ENCODE measurements at places on chromosomes 3 and 15. TPM values are rescaled to one million over a fixed set of nuclear protein-coding genes. Genes with fewer than 3 reads are reported as not detected.

DNA sequence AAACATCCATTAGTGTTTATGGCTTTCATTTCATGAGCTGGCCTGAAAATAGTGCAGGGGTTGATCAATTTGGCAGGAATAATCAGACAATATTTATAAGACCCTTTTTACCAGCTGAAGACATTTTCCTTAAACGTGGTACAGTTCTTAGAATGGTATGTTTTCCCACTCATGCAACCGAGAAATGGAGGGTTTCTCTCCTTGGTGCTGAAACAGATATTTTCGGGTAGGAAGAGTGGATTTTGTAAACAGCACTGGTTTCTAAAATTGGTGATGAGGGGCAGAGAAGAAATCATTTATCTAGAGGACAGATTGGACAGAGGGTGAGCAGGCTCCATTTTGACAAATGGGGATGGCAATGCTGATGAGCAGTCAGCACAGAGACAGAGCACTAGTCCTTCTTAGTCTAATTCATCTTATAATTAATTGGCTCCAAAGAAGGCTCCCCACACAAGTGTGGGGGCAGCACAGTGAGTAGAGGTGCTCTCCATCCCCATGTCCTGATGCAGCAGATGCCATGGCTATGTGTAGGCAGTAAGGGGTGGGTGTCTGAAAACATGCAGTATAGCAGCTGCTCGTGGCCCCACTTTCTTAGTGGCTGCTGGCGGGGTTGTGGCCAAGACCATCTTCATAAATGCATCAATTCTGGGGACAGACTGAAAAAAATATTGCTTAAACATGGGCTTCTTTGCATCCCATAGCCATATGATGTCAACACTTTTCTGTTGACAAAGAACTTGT is 18.1 kb upstream of the SLC7A14 start:
- no peaks in the 10 kb centered on the region for H3K4me1 ChIP-seq
- no peak for DNase-seq
- peaks cover 3% of the 10 kb centered on the region for H3K27me3 ChIP-seq
- no peak overlapping the region for H3K4me3 ChIP-seq
- no peak overlapping the region for H3K27ac ChIP-seq

The FBXL22 gene
- 2.5 TPM for total RNA-seq

DNA sequence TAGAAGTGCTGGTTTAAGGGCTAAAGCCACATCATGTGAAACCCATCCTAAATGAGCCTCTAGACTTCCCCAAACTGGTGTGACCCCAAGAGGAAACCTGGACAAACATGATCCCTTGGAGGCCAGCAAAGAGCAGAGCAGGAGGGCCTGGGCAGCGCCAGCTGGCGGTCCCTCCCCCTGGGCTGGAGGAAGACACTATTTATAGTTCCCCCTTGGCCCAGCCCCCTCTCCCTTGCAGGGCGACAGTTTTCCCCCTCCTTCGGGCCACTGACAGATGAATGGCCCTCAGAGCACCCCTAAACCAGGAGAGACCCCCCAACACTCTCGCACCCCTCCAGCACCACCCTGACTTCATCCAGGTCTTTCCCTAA is 2.9 kb downstream of the UCN2 start:
- peaks cover 16% of the 10 kb centered on the region for H3K4me1 ChIP-seq
- DNase-seq: no peak
- H3K27ac ChIP-seq: no peak overlapping the region
- H3K4me3 ChIP-seq: no peak overlapping the region
- no peaks in the 10 kb centered on the region for H3K27me3 ChIP-seq

DNA sequence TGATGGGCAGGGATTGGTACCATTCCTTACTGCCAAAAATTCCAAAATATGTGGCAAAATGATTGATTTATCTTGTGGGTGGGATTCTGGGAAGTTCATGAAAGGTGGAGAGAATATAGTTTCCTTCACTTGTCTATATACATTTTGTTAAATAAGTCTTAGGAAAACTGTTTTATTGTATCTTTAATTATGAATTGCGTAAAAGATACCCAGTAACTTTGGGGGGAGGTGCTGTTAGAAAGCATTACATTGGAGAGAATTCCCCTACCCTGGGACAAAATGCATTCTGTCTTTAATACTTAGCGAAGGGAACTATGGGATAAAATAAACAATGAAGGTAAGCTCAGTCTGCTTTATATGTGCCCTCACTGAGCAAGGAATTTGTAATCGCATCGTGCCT is 4.6 kb downstream of the SETD5 start:
- H3K27me3 ChIP-seq: no peaks in the 10 kb centered on the region
- DNase-seq: no peak
- H3K4me1 ChIP-seq: peaks cover 67% of the 10 kb centered on the region
- H3K27ac ChIP-seq: peak overlapping the region; percentile 2

DNA sequence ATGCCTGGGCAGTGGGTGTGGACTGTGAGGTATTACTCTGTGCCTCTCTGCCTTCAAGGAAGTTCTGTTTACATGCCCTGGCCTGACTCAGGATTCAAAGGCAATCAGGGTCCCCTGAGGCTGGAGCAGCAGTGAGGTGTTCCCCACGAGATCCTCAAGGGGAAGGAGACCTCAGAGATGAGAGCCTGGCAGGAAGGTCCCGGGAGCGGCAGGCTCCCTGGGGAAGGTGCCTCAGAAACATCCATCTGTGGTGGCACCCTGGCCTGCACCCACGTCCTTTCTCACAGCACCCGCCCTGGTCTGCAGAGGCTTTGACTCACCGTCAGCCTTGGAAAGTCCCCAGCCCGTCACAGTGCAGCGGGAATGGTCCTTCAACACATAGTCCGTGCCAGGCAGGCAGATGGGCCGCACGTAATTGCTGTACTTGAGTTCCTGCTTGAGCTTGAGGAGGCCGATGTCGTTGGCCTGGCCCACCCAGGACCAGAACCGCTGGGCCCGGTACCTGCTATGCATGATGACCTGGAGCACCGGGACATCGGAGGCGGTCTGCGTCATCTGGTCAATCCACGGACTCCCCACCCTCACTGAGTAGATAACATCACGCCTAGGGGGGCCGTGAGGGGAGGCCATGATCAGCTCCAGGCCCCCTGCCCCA is 3.6 kb downstream of the PRSS50 start:
- no peaks in the 10 kb centered on the region for H3K27me3 ChIP-seq

- peak; percentile 66 for DNase-seq
- H3K27ac ChIP-seq: peak overlapping the region; percentile 61
- peaks cover 50% of the 10 kb centered on the region for H3K4me1 ChIP-seq
- H3K27me3 ChIP-seq: no peaks in the 10 kb centered on the region
- H3K4me3 ChIP-seq: no peak overlapping the region
- peaks cover 2% of the 10 kb centered on the region for H3K36me3 ChIP-seq
Measured at GRCh38 chr3:9782770-9783169, 9.5 kb downstream of the TADA3 start.

The ZKSCAN7 gene
- total RNA-seq: 8.0 TPM

GRCh38 chr3:33918126-33918756 is 119.8 kb downstream of the PDCD6IP start:
- H3K36me3 ChIP-seq: no peaks in the 10 kb centered on the region
- no peaks in the 10 kb centered on the region for H3K27me3 ChIP-seq
- DNase-seq: no peak
- no peaks in the 10 kb centered on the region for H3K4me1 ChIP-seq
- no peak overlapping the region for H3K4me3 ChIP-seq

GRCh38 chr3:8320711-8321458 is 180.7 kb upstream of the LMCD1 start:
- H3K36me3 ChIP-seq: no peaks in the 10 kb centered on the region
- H3K27me3 ChIP-seq: peaks cover 3% of the 10 kb centered on the region
- no peak for DNase-seq

The TPRG1 gene
- 0.41 TPM for total RNA-seq

The PRRT3 gene
- total RNA-seq: 3.9 TPM

GRCh38 chr15:84983711-84984110 is 2.1 kb downstream of the PDE8A start:
- H3K27ac ChIP-seq: no peak overlapping the region
- peaks cover 31% of the 10 kb centered on the region for H3K4me1 ChIP-seq
- H3K36me3 ChIP-seq: no peaks in the 10 kb centered on the region

- no peaks in the 10 kb centered on the region for H3K27me3 ChIP-seq
- no peak overlapping the region for H3K27ac ChIP-seq
- H3K4me1 ChIP-seq: no peaks in the 10 kb centered on the region
- no peak overlapping the region for H3K4me3 ChIP-seq
- no peak for DNase-seq
- H3K36me3 ChIP-seq: no peaks in the 10 kb centered on the region
Measured at GRCh38 chr3:181458857-181459256, 252.9 kb upstream of the SOX2 start.

GRCh38 chr15:33132722-33133345 is 61.7 kb downstream of the FMN1 start:
- H3K27ac ChIP-seq: no peak overlapping the region
- H3K4me3 ChIP-seq: no peak overlapping the region
- no peaks in the 10 kb centered on the region for H3K36me3 ChIP-seq

DNA sequence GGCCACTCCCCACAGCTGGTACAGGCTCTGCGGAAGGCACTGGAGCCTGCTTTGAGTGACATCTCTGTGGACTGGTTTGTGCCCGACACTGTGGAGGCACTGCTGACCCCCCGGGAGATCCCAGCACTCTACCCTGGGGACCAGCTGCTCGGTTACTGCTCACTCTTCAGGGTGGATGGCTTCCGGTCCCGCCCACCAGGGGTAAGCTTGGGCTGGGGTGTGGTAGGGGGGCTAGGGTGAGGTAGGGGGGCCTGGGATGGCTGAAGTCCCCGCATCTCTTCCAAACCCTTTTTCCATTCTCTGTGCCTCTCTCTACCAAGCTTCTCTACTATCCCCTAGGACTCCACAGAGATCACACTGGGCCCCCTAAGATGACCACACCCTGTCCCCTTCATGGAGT is 7.8 kb downstream of the VWA5B2 start:
- no peak overlapping the region for H3K27ac ChIP-seq
- peaks cover 11% of the 10 kb centered on the region for H3K27me3 ChIP-seq
- no peak for DNase-seq
- no peaks in the 10 kb centered on the region for H3K36me3 ChIP-seq

GRCh38 chr3:23739536-23739935 is 66.2 kb upstream of the UBE2E1 start:
- no peak overlapping the region for H3K4me3 ChIP-seq
- no peak overlapping the region for H3K27ac ChIP-seq
- no peaks in the 10 kb centered on the region for H3K36me3 ChIP-seq
- DNase-seq: no peak
- no peaks in the 10 kb centered on the region for H3K4me1 ChIP-seq

GRCh38 chr3:40317061-40317855 is 7.8 kb downstream of the EIF1B start:
- H3K4me3 ChIP-seq: no peak overlapping the region
- peak; percentile 77 for DNase-seq
- no peaks in the 10 kb centered on the region for H3K4me1 ChIP-seq
- peaks cover 10% of the 10 kb centered on the region for H3K36me3 ChIP-seq

GRCh38 chr3:183490653-183491052 is 62.2 kb upstream of the MCF2L2 start:
- no peak overlapping the region for H3K4me3 ChIP-seq
- no peak for DNase-seq
- H3K27me3 ChIP-seq: no peaks in the 10 kb centered on the region

DNA sequence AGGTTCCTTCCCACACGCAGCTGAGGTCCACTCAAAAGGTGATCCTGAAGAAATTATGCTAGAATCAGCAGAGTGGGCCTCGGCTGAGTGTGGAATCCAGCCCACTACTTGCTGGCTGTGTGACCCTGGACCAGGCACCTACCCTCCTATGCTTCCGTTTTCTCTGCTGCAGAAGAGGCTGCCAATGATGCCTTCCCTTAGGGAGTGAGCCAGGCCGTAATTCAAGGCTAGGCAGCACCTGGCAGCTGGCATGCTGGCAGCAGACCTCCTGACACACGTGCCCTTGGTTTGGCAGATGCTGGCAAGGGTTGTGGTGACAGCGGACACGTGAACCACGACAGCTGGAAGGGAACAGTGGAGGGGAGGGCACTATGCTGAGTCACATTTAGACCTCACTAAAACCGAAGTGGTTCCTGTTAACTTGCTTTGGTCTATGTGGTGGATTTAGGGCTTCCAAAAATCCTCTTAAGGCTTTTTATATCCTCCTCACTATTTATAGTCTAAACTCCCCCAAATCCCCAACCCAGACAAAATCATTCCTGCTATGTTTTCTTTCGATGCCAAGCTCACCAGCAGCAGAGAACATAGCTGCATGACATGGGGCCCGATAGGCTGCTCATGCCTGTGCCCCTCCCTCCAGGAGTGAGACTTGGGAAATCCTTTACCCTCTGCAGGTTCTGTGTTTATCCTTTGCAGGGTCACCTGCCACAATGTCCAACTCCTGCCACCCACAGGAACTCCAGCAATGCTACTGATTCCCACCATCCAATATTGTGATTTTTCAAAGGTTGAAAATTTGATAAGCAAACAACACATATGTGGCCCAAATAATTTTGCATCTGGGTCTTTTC is 10.6 kb upstream of the PCSK6 start:
- DNase-seq: no peak
- no peaks in the 10 kb centered on the region for H3K36me3 ChIP-seq
- H3K27ac ChIP-seq: no peak overlapping the region

The CDCP1 gene
- not detected for total RNA-seq

The ZCWPW2 gene
- not detected for total RNA-seq

- no peak overlapping the region for H3K27ac ChIP-seq
- H3K4me3 ChIP-seq: no peak overlapping the region
- no peaks in the 10 kb centered on the region for H3K4me1 ChIP-seq
- H3K27me3 ChIP-seq: no peaks in the 10 kb centered on the region
- H3K36me3 ChIP-seq: no peaks in the 10 kb centered on the region
Measured at GRCh38 chr3:46864061-46864881, 1.0 kb upstream of the MYL3 start.

GRCh38 chr3:158801201-158801600 is 653 bp upstream of the MFSD1 start:
- peak overlapping the region; percentile 87 for H3K4me3 ChIP-seq
- peak overlapping the region; percentile 83 for H3K27ac ChIP-seq
- DNase-seq: no peak
- H3K36me3 ChIP-seq: peaks cover 10% of the 10 kb centered on the region
- peaks cover 16% of the 10 kb centered on the region for H3K4me1 ChIP-seq
- H3K27me3 ChIP-seq: no peaks in the 10 kb centered on the region

DNA sequence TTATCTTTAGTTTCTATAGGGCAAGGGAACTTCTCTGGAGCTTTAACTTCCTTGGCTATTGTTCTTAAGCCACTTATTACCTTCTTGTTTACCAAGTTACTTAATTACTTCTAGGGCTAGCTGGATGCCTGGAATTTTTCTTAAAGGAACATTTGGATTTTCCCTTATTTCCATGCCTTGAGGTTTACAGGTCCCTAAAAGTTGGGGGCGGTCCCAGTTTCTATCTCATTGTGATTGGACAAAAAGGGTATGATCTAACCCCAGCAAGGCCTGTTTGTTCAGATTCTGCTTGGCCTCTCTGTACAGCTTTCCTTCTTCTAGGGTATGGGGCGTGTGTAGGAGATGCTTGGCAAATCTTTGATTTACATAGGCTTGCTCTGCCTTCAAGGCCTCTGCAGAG is 17.4 kb downstream of the PDHB start:
- no peak overlapping the region for H3K4me3 ChIP-seq
- H3K27ac ChIP-seq: no peak overlapping the region
- H3K4me1 ChIP-seq: peaks cover 25% of the 10 kb centered on the region

All from B cell (primary cell).